GM23248 (cell line): ENCODE measurements at places on chromosomes 7 and 10. TPM values are rescaled to one million over a fixed set of nuclear protein-coding genes. Genes with fewer than 3 reads are reported as not detected.
A peak's percentile ranks its signal among the peaks of the same experiment; 100 is the strongest.

UNCX gene
- not detected in 2 replicates for total RNA-seq

MINDY4 gene
- total RNA-seq, result 1.8 and 3.5 TPM in 2 replicates

SFTPA1 gene
- total RNA-seq, result not detected in 2 replicates

OGDH gene
- 75.3 and 77.4 TPM in 2 replicates for total RNA-seq

CLCN1 gene
- not detected in 2 replicates for total RNA-seq

- DNase-seq, result no peak
Observed at GRCh38 chr7:90817151-90817550, 221.0 kb downstream of the CDK14 start.

- peak; percentile 30 for DNase-seq
Observed at GRCh38 chr10:133100706-133101415, 13.1 kb downstream of the ADGRA1 start.

- DNase-seq, result peak; percentile 12
Observed at GRCh38 chr10:104076743-104077160, 8.9 kb downstream of the COL17A1 start.

- no peak for DNase-seq
Observed at GRCh38 chr10:12922117-12922900, 79.2 kb downstream of the CCDC3 start.

DNA sequence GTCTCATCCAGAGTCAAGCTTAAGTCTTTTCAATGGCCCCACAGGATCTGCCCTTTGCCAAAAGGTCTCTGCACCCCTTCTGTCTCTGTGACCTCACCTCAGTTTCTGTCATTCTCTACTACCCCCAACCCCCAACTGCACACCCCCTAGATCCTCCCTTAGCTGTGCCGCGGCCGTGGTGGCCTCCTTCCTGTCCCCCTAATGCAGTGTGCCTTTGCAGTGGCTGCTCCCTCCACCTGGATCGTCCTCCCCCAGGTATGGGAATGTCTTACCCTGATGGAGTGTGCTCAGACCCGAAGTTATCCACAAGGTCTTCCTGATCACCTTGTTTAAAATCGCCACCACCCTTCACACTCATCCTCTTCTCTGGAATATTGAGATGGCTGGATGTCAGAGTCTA, 9.6 kb downstream of the FGF8 start:
- no peak for DNase-seq

- no peak for DNase-seq
Observed at GRCh38 chr10:77881636-77882035, 44.9 kb downstream of the DLG5 start.

DNA sequence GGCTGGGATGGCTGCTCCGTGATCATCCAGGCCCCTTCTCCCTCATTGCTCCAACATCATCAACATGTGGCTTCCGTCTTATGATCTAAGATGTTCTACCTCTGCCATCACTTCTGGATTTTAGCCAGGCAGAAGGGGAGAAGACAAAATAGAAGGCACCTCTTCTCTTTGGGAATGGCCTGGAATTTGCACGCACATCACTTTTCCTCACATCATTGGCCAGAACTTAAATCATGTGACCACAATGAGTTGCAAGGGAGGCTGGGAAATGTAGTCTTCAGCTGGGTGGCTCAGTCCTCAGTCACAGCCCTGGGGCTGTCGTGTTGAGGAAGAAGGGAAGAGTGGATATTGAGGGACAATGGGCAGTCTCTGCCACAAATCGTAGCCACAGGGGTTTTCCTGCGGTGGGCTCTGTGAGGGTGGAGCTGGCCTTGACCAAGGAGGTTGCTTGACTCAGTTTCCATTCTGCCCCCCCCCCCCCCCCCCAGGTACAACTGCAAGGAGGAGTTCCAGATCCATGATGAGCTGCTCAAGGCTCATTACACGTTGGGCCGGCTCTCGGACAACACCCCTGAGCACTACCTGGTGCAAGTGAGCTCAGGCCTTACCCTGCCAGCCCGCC, 50.3 kb downstream of the PALD1 start:
- DNase-seq, result peak; percentile 78

GRCh38 chr10:12511651-12512050, 162.3 kb downstream of the CAMK1D start:
- DNase-seq, result no peak

- no peak for DNase-seq
Observed at GRCh38 chr10:23829556-23829955, 379.4 kb upstream of the KIAA1217 start.

- peak; percentile 54 for DNase-seq
Observed at GRCh38 chr10:3780771-3781467, 4.1 kb downstream of the KLF6 start.

- no peak for DNase-seq
Observed at GRCh38 chr10:129021594-129022304, 445.3 kb upstream of the MGMT start.

DNA sequence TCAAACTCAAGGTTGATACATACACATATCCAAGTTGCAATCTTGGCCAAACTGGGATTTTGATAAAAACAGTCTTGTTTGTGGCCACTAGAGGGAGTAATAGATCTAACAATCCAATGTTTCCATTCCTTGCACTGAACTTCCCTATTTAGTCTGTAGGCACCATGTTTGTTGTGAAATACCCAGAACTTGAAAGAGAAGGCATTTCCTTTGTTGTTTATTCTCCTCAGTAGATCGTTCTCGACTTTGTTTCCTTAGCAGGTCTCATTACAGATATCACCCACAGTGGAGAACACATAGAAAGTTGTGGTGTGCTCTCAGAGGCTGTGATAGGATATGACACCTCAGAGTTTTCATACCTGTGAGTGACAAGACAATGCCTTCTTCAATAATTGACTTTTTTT, 70.3 kb upstream of the MXI1 start:
- peak; percentile 88 for DNase-seq

DNA sequence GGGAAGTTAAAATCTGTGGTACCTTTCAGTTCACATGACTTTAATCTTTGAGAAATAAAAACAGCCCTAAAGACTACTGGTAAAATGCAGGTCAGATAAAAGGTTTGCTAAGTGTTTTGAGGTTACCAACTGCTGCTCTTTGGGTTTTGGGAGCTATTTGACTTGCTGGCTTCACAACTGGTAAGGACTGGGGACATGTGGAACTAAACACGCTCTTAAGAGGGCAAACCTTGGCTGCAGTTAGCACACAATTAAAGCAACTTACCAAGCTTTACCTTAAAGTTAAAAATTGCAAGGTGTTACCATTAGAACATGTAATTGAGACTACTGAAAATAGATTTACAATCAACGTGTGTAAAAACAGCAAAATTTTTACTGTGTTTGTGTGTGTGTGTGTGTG, 220.2 kb downstream of the PHF14 start:
- peak; percentile 18 for DNase-seq

DNA sequence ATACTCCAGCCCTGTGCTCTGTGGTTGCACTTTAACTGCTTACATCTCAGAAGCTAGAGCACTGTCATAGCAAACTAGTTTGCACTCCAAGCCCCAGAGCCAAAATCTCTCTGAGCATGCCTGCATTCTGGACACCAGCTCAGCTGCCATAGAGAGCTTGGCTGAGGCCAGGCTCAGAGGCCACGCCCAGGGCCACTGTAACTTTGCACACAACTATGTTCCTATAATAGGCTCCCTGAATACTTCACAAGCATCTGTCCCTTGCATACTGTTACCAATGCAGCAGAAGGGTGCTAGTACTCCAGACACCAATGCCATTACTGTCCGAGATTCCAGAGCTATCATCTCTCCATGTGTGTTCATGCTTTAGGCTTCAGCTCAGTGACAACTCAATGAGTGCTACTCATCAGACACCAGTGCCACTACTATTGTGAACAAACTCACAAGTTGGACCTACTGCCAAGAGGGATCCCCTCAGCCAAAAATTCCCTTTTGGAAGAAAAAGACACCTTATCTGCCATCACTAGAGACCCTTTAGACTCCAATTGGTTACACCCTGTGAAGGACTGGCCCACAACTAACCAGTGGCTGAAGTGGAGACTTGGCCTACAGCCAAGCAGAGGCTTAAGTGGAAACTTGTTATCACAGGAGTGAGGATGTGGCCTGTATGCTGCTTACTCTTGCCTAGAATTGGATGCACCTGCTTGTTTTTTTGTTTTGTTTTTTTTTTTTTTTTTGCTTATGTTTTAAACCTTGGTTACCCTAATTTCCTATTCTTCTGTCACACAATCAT, 211.6 kb upstream of the MAGI2 start:
- DNase-seq, result no peak

- DNase-seq, result peak; percentile 22
Observed at GRCh38 chr10:112374724-112375541, 1.0 kb downstream of the ACSL5 start.

GRCh38 chr7:112497481-112497880, 16.7 kb downstream of the LSMEM1 start:
- DNase-seq, result no peak

GRCh38 chr7:33261585-33261984, 132.2 kb downstream of the BBS9 start:
- peak; percentile 29 for DNase-seq

DNA sequence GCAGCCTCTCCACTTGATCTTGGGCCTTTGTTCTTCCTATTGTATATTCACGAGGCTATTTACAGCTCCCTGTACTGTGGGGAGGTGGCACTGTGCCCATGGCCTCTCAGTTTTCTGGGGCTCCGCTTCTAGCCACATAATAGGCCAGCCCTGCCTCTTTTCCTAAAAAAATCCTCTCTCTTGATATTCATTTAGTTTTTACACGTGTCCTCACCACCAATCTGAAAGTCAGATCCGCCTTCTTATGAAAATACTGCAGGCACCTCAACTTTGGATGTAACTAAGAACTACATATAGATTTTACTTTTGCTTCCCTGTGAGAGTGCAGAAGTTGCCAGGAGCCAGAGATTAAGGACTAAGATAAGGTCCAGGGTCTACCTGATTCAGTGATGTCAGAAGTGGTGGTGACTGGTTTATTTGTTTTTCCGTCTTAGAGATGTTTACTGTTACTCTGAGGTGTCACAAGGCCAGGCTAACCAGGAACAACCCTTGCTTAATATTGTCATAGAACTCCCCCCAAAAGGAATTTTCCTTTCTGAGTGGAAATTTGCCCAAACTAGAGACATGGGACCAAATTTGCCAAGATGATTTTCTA, 7.8 kb downstream of the BAMBI start:
- DNase-seq, result no peak

DNA sequence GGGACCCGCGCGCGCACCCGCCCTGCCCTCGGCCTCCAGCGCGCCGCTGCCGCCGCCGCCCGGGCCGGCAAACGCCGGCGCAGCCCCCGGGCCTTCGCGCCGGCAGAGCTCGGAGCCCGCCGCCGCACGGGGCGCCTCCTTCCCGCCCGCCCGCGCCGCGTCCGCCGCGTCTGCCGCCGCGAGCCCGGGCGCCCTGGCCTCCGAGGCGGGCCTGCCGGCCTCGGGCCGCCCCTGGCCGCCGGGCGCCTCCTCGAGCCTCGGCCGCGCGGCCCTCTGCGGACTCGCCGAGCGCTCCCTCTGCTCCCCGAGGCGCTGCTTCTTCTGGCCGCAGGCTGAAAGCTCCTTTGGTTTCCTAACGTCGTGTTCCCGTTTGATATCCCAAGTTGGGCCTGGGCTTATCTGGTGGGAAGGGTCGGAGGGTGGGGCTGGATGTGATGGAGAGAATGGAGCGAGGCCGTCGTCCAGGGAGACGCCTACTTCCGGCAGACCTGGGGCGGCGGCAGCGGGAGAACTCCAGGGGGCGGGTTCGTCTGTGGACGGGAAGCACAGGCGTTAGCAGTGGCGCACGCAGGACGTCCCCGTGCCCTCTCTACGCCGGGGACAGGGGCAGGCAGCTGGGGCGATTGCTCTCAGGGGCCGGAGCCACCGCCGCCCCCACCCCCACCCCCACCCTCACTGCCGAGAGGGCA, 221.0 kb downstream of the PHTF2 start:
- DNase-seq, result peak; percentile 90

DNA sequence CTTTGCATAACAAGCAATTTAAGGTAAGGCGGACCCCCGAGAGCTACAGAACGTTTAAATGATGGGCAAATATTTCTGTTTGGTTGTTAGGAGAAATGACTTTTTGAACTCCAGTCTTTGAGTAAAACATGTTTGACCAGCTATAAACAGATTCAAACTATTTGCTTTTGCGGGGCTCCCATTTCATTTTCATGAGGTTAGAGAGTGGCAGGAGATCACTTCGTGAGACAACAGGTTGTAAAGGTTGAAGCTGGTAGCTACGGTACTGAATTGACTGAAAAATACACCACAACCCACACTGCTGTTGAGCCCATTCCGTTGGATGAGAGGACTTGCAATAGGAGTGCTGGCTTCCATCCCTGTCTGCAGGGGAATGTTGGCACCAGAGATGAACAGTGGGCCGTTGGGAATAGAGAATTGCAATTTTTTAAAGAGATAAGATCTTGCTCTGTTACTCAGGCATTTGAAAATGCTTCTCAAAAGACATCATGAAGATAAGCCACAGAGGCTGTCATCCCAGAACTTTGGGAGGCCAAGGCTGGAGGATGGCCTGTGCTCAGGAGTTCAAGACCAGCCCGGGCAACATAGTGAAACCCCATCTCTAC, 65.7 kb upstream of the CARD11 start:
- no peak for DNase-seq

DNA sequence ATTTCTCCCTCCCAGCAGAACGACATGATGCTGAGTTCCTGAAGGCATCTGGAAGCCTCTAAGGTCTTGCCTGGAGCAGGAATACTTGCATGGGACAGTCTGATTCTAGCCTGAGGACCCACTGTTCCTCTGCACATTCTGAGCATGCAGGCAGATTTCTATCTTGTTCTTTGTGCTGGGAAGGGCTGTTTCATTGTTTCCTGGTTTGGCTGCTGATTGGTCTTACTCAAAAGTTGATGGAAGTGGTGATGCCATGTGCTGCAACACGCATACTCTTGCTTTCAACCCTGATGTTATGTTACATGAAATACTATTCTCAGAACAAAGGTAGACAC, 307.0 kb downstream of the GATA3 start:
- no peak for DNase-seq

- DNase-seq, result peak; percentile 68
Observed at GRCh38 chr7:131538813-131539179, 17.6 kb downstream of the PODXL start.

- no peak for DNase-seq
Observed at GRCh38 chr7:68146983-68147382, 1150.3 kb downstream of the TYW1 start.

GRCh38 chr10:106740-107139, 28.5 kb upstream of the ZMYND11 start:
- no peak for DNase-seq

DNA sequence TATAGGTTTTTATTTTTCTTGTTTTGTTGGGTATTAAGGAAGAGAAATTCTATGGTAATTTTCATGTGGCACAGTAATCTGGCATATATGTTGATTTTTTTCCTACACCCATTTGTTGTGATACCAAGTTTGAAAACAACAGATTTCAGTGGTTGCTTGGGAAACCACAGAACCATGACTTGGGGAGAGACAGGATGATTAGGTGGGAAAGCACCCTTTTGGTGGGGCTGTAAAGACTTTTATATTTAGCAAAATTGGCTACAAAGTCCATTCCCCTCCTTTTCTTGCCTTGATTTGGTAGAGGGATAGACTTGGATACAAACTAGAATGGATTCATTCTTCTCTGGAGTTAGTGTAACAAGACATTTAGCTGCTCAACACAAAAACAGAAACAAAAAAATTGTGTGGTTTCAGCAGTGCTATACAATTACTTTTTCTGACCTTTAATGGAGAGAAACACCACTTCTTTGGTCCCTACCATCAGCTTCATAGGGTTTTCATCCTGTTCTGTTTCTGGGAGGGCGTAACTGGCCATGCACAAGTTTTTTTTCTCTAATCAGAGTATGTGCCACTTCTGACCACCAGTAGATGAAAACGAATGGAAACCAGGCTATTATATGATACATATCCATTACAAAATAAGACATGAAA, 52.7 kb downstream of the FIGNL1 start:
- no peak for DNase-seq

- DNase-seq, result no peak
Observed at GRCh38 chr7:26165950-26166683, 14.1 kb downstream of the NFE2L3 start.
